Head of caudate nucleus (tissue), 42 donors: ENCODE measurements at places on chromosomes 16 and 17.

- no peak for DNase-seq
Observed at GRCh38 chr17:82891911-82892310, 52.1 kb upstream of the ZNF750 start.

DNA sequence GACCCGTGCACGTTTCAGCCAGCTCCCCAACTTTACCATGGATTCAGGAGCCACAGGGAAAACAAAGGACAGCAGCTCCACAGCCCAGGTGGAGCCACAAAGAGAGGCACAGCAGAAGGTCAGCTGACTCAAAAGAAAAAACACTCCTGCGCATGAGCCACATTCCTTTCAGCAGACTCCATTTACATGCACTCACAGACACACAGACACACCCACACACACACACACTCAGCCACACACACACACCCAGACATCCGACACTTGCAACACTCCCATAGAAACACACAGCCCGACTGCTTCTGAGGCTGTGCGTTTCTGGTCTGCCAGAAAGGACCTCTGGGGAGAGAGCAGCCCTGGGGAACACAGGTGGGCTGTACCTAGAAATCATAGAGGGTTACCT lies 2335.5 kb downstream of the TP53TG3F start:
- DNase-seq: no peak

GRCh38 chr17:7177191-7177953 lies 1.8 kb downstream of the ASGR1 start:
- DNase-seq: peak; percentile 71

DNA sequence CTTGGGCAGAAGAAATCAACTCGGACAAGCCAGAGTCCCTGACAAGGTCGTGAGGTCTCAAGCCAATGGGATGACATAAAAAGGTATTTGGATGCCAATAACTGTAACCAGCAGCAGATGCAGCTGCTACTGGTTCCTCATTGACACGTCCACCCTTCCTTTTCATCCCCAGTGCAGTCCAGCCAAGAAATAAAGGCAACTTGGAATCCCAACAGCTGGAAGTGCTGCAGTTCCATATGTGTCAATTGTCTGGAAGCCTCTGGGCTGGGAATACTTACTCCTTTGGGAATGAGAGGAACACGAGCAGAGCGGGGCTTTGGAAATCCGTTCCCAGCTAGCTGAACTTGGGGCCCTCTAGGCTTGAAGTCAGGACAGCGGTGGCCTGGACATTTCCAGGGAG lies 360.4 kb upstream of the ZFHX3 start:
- no peak for DNase-seq

DNA sequence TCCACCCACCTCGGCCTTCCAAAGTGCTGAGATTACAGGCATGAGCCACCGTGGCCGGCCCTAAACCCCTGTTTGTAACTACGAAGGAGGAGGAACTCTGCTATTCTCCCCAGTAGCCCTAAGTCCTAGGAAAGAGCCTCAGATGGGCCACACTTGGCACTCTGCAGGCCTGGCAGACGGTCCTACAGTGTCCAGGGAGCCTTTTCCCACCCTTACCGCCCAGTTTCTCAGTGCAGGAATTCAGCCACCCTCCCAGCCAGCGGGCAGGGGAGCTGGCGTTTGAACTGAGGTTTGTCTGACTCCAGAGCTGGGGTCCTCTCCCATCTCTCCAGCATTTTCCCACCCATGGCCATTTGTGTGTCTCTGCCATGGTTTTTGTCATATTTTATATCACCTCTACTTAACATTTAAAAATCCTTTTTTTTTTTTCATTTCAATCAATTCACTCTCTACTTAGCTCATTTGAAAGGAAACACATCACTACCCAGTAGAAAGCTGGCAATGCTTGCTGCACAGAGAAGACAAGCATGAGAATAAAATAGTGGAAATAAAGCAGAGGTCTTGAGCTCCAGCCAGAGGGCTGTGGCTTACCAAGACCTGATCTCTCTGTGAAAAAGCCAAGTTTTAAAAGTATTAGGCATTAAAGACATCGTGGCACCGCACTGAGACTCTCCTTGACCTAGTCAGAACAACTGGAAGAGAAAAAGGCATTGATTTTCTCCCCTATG lies 34.9 kb downstream of the BCO1 start:
- no peak for DNase-seq

DNA sequence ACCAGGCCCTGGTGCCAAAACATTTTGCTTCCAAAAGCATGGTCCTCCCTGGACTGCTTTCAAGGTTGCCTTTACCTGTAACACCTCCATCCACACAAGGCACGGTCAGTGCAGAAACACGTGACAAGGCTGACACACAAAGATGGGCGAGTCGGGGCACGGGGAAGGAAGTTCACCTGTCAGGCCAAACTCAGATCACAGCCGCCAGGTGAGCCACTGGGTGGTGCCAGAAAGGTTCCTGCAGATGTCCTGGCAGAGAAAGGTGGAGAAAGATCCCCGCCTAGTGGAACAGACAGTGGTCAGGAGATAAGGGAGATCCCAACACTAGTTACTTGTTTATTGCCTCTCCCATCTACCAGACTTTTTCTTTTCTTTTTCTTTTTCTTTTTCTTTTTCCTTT lies 155.3 kb downstream of the AIPL1 start:
- no peak for DNase-seq

DNA sequence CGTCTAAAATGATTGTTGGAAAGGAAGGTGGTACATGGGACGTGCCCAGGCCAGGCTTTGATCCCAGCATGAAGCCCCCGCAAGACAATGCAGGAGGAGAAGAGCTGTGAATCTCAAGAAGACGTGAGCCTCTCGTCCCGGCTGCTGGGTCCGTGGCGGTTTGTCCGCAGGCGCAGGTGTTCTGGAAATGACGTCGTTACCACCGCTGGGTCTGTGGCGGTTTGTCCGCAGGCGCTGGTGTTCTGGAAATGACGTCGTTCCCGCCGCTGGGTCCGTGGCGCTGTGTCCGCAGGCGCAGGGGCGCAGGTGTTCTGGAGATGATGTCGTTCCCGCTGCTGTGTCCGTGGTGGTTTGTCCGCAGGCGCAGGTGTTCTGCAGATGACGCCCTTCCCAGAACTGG lies 14.1 kb downstream of the SPG7 start:
- DNase-seq: no peak

DNA sequence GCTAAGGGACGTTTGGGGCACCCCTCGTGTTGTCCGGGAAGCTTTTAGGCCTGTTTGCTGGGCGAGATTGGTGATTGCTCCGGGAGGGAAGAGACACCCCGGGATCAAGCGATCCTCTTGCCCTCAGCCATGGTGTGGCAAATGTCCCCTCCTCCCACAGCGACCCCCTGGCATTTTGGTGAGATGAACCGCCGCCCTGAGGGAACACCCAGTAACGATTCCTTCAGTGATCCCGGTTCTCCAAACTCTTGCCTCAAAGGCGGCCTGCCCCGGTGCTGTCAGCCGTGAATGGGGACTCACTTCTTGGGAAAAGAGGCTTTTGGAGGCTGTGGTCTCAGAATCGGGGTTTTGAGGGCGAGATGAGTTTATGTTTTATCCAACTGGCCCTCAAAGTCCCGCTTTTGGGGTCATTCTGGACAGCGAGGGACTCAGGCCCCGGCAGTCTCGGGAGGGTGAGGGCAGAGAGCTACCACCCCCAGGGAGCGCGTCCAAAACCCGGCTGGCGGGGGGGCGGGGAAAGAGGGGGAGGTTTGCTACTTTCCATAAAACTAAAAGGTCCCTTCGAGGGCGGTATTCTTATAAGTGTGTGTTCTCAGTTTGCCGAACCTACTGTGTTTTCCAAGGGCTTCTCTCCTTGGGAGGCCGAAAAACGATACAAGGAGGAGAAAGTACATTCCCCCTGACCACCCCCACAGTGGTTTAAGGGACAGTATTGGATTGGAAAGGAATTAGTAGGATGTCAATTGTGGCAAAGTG lies 232.7 kb downstream of the MRTFB start:
- peak; percentile 49 for DNase-seq

GRCh38 chr17:72353502-72353901 lies 232.7 kb downstream of the SOX9 start:
- DNase-seq: no peak

GRCh38 chr16:77680496-77680895 lies 41.8 kb upstream of the NUDT7 start:
- no peak for DNase-seq

- DNase-seq: peak; percentile 55
Observed at GRCh38 chr16:15642557-15643047, 352 bp downstream of the MARF1 start.

- no peak for DNase-seq
Observed at GRCh38 chr17:61457226-61457983, 5.2 kb downstream of the TBX4 start.

DNA sequence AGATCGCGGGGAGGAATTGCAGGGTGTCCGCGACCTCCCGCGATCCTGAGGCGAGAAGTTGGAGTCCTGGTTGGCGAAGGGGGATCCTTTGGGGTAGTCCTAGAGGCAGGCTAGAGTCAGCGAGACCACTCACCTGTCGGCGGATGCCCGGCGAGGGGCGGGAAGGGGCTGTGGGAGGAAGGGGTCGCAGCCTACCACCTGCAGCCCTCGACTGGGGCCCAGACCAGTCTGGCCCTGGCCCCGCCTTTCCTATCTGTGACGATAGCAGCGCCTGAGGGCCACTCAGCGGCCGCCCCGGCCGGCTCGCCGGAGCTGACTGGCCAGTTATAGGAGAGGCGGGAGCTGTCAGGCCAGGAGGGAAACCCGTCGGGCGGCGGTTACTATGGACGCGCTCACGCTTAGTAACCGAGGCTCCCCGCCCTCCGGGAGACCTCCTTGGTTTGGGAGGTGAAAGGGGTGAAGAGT lies at the start of gene TEKT3:
TEKT3 (minus strand) TSS at position 213 of the 465 bp plus-strand sequence. CDS start 10,012 bp downstream, outside the sequence.
- DNase-seq: peak; percentile 75

- no peak for DNase-seq
Observed at GRCh38 chr17:76562734-76563148, 22.9 kb downstream of the PRCD start.
